ENCODE measurements at places on chromosomes 6 and 20.

DNA sequence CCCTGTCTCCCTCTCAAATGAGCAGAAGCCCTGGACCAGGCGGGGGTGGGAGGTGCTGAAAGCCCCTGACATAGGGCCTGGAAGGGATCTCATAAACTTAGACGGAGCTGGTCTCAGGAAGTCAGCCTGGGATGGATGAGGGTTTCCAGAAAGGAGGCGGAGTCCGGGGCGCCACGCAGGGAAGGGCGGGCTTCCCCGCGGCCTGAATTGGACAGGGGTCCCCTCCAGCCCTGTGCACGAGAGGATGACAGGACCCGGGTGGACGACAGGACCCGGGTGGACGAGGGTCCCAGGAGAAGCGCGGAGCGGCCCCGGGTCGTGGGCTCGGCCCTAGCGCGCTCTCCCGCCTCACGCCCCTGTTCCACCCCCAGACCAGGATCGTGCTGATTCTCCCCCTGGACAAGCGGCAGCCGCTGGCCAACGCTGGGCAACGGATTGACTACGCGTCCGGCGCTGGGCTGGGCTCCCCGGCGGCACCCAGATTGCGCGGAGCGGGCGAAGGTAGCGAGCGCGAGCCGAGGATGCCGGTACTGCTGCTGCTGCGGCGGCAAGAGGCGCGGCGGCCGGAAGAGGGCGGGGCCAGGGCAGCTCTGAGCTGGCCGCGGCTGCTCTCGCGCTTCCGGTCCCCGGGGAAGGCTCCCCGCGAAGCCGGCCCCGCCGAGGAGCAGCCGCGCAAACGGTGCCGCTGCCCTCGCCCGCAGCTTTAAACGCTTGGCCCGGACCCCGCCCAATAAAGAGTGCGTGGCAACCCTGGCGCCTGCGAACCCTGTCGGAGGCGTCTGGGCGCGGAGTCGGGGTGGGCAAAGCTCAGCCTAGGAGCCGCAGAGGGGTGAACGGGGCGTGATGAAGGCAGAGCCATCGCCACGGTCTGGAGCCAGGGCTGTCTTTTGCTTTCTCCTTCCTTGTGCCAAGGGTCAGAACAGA lies 1.3 kb downstream of the C20orf144 start:
- peak; percentile 80 for DNase-seq

DNA sequence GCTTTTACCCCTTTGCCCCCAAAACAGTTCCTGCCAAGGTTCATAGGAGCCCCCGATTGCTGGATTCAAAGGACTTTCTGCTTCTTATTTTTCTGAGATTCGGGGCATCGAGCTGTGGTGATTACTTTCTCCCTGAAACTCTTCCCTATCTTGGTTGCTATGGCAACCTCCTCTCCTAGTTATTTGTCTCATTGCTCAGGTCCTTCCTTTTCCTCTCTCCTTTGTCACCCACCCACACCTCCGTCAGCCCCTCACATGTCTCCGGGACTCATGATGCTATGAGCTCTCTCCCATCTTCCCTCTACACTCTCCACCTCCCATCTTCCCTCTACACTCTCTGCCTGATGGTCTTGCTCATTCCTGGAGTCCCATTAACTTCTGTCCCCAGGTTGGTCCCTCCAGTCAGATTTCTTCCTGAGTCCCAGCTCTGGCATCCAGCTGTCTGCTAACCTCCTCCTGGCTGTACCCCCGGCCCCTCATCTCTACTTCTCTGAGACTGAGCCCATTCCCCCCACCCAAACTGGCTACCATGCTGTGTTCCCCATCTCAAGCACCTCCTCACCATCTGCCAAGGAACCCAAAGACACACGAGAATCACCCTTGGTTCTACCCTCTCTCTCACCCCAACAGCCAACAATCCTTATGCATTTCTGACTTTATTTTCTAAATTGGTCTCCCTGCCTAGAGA lies 30.2 kb upstream of the NNAT start:
- no peak for DNase-seq

GRCh38 chr20:49340161-49340966 lies 62.5 kb upstream of the ZNFX1 start:
- no peak for DNase-seq

DNA sequence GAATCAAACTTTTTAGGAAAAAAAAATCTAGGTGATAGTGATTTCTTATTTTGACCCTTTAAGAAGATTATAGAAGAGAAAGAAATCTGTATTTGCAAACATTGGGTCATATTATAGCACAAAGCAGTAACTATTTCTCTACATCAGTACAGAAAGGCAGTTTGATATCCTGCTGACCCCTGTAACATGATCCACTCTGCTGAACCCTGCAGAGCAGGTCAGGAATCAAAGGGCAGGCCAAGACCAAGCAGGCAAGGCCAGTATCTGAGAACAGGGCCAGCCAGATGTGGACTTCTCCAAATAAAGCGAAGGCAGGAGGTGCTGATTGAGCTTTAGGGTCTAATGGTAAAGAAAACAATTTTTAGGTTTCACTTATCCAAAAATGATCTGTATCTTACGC lies 239.4 kb downstream of the PTPRK start:
- no peak for DNase-seq

- DNase-seq = no peak
Measured at GRCh38 chr20:45963059-45964005, 8.7 kb downstream of the ZNF335 start.

- DNase-seq = no peak
Measured at GRCh38 chr6:44133981-44134711, 6.8 kb downstream of the TMEM63B start.

- no peak for DNase-seq
Measured at GRCh38 chr6:80974579-80974978, 777.9 kb downstream of the TENT5A start.

DNA sequence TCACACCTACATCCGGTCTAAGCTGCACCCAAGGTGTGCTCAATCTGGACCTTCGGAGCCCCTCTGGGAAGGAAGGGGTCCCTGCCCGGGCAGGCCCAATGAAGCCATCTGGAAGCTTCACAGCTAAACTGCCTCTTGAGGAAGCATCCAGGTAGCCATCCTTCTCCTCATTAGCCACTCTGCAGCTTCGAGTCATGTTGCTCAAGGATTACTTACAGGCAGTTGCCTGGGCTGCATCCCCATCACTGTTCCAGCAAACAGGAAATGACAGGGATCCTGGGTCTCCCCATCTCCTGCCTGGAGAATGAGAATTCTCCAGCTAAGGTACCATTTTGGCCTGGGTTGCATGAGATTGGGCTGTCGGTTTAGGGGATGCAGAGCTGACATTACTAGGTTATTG lies 91.7 kb downstream of the ERMARD start:
- DNase-seq = no peak
